ENCODE measurements at places on chromosomes 1 and 21. TPM values are rescaled to one million over a fixed set of nuclear protein-coding genes. Genes with fewer than 3 reads are reported as not detected.

DNA sequence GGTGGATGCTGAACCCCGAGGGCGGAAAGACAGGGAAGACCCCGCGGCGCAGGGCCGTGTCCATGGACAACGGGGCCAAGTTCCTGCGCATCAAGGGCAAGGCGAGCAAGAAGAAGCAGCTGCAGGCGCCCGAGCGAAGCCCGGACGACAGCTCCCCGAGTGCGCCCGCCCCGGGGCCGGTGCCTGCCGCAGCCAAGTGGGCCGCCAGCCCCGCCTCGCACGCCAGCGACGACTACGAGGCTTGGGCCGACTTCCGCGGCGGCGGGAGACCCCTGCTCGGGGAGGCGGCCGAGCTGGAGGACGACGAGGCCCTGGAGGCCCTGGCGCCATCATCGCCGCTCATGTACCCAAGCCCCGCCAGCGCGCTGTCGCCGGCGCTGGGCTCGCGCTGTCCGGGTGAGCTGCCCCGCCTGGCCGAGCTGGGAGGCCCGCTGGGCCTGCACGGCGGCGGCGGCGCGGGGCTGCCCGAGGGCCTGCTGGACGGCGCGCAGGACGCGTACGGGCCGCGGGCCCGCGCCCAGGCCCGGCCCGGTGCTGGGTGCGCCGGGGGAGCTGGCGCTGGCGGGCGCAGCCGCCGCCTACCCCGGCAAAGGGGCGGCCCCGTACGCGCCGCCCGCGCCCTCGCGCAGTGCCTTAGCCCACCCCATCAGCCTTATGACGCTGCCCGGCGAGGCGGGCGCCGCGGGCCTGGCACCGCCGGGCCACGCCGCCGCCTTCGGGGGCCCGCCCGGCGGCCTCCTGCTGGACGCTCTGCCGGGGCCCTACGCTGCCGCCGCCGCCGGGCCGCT is 20.7 kb downstream of the FOXO6 start:
- peak overlapping the region; percentile 51 for H3K4me3 ChIP-seq
- no peaks in the 10 kb centered on the region for H3K36me3 ChIP-seq
- peak overlapping the region; percentile 94 for H3K27ac ChIP-seq
- DNase-seq: no peak
- H3K27me3 ChIP-seq: no peaks in the 10 kb centered on the region

GRCh38 chr1:181133441-181133951 is 45.0 kb downstream of the IER5 start:
- no peaks in the 10 kb centered on the region for H3K36me3 ChIP-seq
- DNase-seq: no peak
- peaks cover 20% of the 10 kb centered on the region for H3K4me1 ChIP-seq
- peak overlapping the region; percentile 52 for H3K27ac ChIP-seq
- no peak overlapping the region for H3K4me3 ChIP-seq
- no peaks in the 10 kb centered on the region for H3K27me3 ChIP-seq

C8B gene
- not detected for total RNA-seq

- no peak overlapping the region for H3K27ac ChIP-seq
- H3K27me3 ChIP-seq: no peaks in the 10 kb centered on the region
- peaks cover 1% of the 10 kb centered on the region for H3K4me1 ChIP-seq
- DNase-seq: no peak
Measured at GRCh38 chr1:37814252-37814651, 6.2 kb upstream of the YRDC start.

- H3K27ac ChIP-seq: peak overlapping the region; percentile 95
- H3K4me3 ChIP-seq: peak overlapping the region; percentile 97
- DNase-seq: peak; percentile 41
- no peaks in the 10 kb centered on the region for H3K27me3 ChIP-seq
- no peaks in the 10 kb centered on the region for H3K36me3 ChIP-seq
Measured at GRCh38 chr1:65147424-65148177, 402 bp upstream of the AK4 start.

GRCh38 chr1:177611402-177611801 is 358.5 kb downstream of the SEC16B start:
- no peaks in the 10 kb centered on the region for H3K36me3 ChIP-seq
- H3K27ac ChIP-seq: no peak overlapping the region
- H3K4me1 ChIP-seq: no peaks in the 10 kb centered on the region
- no peak overlapping the region for H3K4me3 ChIP-seq
- no peak for DNase-seq
- H3K27me3 ChIP-seq: no peaks in the 10 kb centered on the region

LDLRAD1 gene
- total RNA-seq: not detected

- no peak overlapping the region for H3K4me3 ChIP-seq
- H3K27ac ChIP-seq: no peak overlapping the region
- DNase-seq: no peak
- H3K4me1 ChIP-seq: peaks cover 11% of the 10 kb centered on the region
Measured at GRCh38 chr1:25644962-25645361, 28.4 kb downstream of the MAN1C1 start.

- H3K27me3 ChIP-seq: no peaks in the 10 kb centered on the region
- H3K27ac ChIP-seq: no peak overlapping the region
- H3K4me3 ChIP-seq: no peak overlapping the region
Measured at GRCh38 chr1:54517496-54517895, 30.5 kb upstream of the ACOT11 start.

- no peaks in the 10 kb centered on the region for H3K27me3 ChIP-seq
- DNase-seq: no peak
- H3K27ac ChIP-seq: no peak overlapping the region
- H3K4me3 ChIP-seq: no peak overlapping the region
- H3K4me1 ChIP-seq: no peaks in the 10 kb centered on the region
- no peaks in the 10 kb centered on the region for H3K36me3 ChIP-seq
Measured at GRCh38 chr21:32198384-32198783, 80.5 kb downstream of the MIS18A start.

EFNA3 gene
- 7.2 TPM for total RNA-seq

DNA sequence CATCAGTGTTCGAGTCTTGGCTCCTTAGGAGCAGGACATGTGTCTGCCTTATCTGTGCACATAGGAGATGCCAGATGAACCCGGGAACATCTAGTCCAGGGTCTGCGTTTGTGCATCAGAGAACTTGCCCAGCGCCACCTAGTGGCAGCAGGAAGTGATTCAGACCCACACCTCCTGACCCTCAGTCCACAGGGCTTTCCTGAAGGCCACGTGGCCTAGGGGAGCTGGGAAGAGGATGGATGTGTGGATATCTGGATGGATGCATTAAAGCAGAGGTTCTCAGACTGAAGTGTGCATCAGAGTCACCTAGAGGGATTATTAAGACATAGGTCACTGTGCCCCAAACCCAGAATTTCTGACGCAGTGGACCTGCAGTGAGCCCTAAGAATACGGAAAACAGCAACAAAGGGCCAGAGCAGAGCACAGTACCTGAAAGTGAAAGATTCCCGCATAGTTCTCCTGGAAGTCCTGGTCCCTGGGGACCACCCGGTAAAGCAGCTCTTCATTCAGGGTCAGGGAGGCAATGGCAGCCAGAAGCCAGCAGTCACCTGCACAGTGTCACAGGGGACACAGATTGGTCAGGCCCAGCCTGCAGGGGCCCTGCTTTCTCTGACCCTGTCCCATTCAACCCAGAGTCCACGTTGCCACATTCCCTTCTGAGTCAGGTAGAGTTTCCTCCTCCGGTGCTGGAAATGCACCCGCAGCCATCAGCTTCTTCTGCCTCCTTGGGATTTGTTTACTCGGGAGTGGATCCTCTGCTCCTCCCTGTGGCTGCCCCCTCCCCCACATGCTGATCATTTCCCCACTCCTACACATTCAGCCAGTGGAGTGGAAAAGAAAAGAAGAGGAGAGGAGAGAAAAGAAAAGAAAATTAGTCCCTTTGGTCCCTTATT is 37.0 kb downstream of the CAPN8 start:
- no peaks in the 10 kb centered on the region for H3K4me1 ChIP-seq
- no peak for DNase-seq
- no peak overlapping the region for H3K4me3 ChIP-seq
- H3K27me3 ChIP-seq: no peaks in the 10 kb centered on the region

NUCKS1 gene
- total RNA-seq: 80.6 TPM

DNA sequence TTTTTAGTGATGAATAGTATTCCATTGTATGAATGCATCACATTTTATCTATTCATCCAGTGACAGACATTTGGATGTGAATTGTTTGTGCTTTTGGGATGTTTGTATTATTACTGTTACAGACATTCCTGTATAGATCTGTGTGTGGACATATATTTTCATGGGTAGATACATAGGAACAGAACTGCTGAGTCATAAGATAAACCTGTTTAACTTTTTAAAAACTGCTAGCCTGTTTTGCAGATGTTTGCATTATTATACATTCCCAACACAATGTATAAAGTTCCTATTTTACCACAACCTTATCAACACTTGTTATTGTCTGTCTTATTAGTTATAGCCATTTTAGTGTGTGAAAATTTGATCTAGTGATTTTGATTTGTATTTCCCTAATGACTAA is 46.8 kb downstream of the TYW3 start:
- H3K36me3 ChIP-seq: no peaks in the 10 kb centered on the region
- H3K4me1 ChIP-seq: no peaks in the 10 kb centered on the region
- no peak overlapping the region for H3K27ac ChIP-seq
- DNase-seq: no peak

DNA sequence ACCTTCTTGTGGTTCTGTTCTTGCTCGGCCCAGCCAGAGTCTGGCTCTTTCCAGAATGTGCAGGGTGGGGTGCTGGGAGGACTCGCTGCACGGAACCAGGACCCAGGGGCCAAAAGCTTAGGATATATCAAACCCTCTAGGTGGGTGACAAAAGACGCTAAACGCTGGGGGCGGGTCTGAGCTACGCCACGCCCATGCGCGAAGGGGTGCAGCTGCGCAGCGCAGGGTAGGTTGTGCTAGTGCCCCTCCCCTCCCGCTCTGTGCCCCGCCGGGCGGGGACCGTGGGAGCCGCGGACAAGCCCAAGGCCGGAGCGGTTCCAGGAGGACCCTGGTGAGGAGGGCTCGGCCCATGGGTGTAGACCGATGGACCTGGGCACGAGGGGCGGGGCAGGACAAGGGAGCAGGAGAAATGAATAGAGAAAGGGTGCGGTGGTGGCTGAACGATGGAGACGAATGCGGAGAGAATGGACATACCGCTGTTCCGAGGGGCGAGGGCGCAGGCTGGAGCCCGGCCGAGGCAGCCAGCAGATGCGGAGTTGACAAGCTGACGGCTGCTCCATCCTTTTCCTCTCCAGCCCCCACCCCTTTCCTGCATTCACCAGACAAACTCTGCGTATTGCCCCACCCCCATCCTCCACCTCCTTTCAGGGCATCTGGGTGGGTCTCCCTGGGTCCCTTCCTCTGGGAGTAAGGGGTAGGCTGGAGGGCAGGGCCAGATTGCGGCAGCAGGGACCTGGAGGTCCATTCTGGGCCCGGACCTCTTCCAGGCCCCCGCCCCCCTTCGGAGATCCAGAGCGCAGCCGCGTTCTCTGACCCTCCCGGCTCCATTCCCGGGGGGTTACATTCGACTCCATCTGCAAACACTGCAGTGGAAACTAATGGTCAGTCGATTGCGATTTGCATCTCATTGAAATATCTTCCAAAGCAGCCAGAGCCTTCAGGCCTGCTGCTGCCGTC is at the start of gene RUSC1:
Gene RUSC1, plus strand, starts transcription at position 234 of the 957 bp plus-strand sequence. CDS start 880 bp downstream, outside the sequence.
- H3K36me3 ChIP-seq: no peaks in the 10 kb centered on the region
- H3K27me3 ChIP-seq: no peaks in the 10 kb centered on the region
- H3K27ac ChIP-seq: peak within 1 kb of the TSS; percentile 97
- peak within 1 kb of the TSS; percentile 73 for H3K4me3 ChIP-seq
- peak; percentile 61 for DNase-seq

PADI1 gene
- not detected for total RNA-seq

DNA sequence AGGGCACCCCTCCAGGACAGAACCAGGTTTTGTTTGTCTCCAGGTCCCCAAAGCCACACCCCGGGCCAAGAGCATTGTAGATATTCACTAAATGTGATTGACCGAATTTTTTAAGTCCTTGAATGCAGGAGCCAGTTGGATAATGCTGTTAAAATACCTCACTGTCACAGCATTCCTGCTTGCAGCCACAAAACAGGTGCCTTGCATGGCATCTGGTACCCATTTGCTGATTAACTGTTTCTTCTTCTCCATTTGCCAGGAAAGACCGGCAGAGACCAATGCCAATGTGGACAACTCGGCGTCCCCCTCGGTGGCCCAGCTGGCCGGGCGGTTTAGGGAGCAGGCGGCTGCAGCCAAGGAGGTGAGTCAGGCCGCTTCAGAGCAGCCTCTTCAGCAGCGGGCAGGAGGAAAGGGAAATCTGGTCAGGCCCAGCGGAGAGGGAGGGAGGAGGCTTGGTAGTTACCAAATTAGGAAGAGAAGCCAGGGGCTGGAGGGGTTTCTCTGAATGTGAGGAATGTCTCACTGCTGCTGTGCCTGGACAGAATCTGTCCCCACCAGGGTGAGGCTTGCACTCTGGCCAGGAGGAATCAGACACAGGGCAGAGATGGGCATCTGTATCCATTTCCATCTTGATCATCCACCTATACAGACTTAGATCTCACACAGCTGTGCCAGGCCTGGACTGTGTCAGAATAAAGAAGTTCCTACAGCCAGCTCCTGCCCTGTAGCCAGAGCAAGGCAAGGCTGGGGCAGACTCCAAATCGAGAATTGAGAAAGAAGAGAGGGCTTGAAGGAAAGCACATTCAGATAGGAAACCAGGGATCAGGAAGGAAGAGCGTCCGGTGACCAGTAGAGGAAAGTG is 37.9 kb upstream of the MPZL1 start:
- peak; percentile 41 for DNase-seq
- no peak overlapping the region for H3K4me3 ChIP-seq
- H3K27ac ChIP-seq: peak overlapping the region; percentile 64
- no peaks in the 10 kb centered on the region for H3K4me1 ChIP-seq
- H3K36me3 ChIP-seq: no peaks in the 10 kb centered on the region
- no peaks in the 10 kb centered on the region for H3K27me3 ChIP-seq

DNA sequence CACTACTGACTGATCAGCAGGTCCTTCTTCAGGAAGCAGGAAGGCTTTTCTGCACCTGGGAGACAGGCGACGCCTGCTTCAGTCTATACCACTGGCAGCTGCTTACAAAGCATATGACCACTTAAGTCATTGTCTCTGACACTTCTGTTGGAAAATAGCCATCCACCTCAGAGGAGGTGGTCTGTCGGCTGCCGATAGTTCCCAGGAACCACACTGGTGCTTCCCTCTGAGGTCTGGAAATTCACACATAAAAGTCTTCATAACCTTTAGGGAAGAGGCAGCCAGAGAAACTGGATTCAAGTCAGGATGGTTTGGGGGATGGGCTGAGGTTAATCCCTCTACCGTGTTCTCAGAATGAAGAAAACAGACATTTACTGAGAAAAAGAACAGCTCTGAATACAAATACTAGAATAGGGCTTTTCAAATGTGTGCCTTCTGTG is 15.6 kb upstream of the SRP9 start:
- H3K4me3 ChIP-seq: no peak overlapping the region
- no peak for DNase-seq
- no peaks in the 10 kb centered on the region for H3K36me3 ChIP-seq
- no peaks in the 10 kb centered on the region for H3K27me3 ChIP-seq
- H3K27ac ChIP-seq: peak overlapping the region; percentile 37
- no peaks in the 10 kb centered on the region for H3K4me1 ChIP-seq

DCST1 gene
- total RNA-seq: 0.66 TPM

GRCh38 chr1:66271904-66272254 is 262.1 kb upstream of the SGIP1 start:
- peak overlapping the region; percentile 94 for H3K27ac ChIP-seq
- H3K4me1 ChIP-seq: peaks cover 21% of the 10 kb centered on the region
- no peaks in the 10 kb centered on the region for H3K27me3 ChIP-seq
- H3K4me3 ChIP-seq: no peak overlapping the region
- no peaks in the 10 kb centered on the region for H3K36me3 ChIP-seq
